Stimulated activated CD8-positive, alpha-beta memory T cell treated with anti-CD3 and anti-CD28 coated beads, Interleukin-4, amount 100 ng/mL, for 24 hours (primary cell): ENCODE measurements at places on chromosomes 6 and 20.

DNA sequence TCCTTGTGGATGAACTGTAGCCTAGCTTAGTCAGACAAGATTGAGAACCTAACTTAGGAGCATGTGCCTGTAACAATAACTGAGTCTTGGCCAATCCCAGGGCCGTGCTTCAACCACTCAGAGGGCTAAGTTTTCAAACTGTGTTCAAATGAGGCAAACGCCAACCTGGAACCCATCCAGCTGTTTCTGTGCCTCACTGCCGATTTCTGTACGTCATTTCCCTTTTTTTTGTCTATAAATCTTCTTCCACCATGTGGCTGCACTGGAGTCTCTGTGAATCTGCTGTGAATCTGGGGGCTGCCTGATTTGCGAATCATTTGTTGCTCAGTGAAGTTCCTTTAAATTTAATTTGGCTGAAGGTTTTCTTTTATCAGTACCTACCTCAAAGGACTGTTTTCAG, 115.0 kb upstream of the CHD6 start:
- DNase-seq, result no peak

- no peak for DNase-seq
Observed at GRCh38 chr6:147486683-147487082, 21.8 kb upstream of the SAMD5 start.

GRCh38 chr6:5261545-5262109, 314 bp downstream of the FARS2 start:
- DNase-seq, result no peak

GRCh38 chr20:52852714-52853113, 119.4 kb upstream of the TSHZ2 start:
- DNase-seq, result no peak

DNA sequence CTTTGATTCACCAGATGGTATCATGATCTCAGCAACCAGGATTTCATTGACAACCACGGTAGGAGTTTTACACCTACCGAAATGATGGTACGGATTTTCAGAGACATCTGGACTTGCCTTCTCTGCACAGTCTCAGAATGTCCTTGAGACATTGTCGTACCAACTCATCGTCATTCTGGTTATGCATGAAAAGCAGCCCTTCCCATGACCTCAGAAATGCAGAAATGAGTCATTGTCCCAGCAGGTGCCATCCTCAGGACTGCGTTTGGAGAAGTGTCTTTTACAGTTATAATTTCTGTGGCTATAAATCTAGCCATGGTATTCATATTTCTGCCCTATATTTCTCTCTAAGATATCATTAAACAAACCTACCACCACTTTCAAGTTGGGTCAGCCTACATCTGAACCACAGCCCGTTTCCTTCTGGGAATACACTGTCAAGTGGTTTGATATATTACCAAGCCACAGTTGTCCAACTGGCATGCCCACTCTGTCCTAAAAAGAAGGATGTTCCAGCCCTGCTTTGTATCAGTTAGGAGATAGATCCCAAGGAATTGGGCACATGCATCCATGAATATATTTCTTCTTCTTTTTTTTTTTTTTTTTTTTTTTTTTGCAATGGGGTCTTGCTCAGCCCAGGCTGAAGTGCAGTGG, 7.5 kb upstream of the BFSP1 start:
- no peak for DNase-seq

DNA sequence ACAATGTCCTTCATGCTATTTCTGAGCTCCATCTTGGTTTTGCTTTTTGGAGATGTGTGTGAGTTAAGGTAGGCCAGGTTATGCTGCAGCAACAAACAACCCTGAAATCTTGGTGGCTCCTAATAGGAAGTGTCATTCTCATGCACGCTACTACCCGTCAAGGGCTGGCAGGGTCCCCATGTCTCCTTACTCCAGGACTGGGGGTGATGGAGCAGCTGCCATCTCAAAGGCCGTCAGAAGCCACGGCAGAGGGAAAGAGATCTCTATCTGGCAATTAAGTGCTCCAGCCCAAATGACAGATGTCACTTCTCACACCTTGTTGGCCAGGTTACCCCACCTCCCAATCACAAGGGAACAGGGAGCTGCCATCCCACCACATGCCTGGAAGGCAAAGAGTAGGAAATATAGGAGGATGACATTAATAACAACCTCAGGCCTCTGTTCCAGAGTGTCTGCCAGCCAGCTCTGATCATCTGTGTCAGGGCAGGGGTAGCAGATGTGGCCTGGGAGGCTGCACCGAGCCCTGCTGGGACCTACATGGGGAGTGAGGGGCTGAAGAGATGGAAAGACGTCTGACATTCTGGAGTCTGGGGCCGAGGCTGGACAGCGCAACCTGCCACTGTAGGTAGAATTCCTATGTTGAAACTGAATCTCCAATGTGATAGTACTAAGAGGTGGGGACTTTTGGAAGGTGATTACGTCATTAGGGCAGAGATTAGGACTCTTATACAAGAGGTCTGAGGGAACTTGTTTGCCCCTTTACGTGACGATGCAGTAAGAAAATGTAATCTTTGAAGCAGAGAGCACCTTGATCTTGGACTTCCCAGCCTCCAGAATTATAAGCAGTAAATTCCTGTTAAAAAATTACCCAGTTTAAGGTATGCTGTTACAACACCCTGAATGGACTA, 4.8 kb upstream of the SDCBP2 start:
- no peak for DNase-seq

DNA sequence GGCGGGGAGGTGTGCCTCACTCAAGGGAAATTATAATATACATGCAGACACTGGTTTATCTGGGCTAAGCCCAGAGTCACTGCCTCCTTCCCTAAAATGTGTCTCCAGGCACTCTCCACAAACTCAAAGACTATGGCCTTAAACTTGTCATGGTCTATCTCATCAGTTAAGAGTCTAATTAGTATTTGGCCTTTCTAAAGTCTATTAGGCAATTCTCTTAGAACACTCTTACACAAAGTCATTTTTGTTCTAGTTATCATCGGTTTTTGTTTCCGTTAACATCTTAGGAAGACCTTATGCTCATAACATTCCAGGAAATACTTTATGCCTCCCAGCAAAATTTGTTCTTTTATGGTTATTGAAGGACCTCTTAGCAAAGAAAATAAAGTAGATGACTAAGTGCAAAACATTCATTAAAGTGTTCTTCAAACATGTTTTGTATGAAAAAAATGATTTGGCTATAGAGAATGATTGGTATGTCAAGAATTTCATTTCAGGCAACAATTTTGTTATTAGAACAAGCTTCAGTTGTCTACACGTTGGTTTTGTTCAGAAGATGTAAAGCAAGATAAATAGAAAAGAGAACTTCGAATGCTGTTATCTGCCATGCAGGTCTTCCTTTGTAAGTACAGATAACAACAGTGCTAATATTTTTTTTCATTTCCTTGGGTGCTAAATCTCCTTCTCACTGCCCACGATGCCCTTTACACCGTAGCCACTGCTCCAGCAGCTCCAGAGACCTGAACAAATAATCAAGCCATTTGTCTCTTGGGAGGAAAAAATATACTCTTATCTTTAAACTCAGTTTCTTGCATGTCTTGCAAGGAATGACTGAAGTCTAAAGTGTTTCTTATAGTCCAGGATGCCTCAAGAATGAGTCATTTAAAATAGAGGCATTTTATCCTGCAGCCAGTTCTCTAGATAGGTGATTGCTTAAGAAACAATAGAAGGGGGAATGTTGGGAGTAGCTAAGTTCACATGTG, 170.4 kb downstream of the HTR1B start:
- no peak for DNase-seq
